ENCODE measurements at places on chromosomes 3 and 15.

DNA sequence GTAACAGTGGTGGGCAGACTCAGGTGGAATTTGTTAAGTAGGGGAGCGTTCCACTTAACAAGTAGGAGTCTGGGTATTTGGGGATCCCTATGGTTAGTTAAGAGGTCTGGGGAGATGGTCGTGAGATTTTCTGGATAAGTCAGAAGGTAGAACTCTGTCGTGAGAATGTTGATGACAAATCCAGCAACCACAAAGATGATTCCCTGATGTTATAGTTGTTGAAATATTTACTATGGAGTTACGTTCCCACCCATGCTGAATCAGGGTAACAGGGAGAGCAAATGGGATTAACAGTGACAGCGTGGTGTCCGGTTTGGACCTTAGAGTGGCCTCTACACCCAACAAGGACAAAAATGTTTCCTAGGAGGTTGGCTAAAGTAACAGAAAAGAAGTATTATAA is 110.8 kb downstream of the MFSD1 start:
- DNase-seq, result no peak

GRCh38 chr15:22944651-22945050 is 35.5 kb downstream of the CYFIP1 start:
- DNase-seq, result no peak

DNA sequence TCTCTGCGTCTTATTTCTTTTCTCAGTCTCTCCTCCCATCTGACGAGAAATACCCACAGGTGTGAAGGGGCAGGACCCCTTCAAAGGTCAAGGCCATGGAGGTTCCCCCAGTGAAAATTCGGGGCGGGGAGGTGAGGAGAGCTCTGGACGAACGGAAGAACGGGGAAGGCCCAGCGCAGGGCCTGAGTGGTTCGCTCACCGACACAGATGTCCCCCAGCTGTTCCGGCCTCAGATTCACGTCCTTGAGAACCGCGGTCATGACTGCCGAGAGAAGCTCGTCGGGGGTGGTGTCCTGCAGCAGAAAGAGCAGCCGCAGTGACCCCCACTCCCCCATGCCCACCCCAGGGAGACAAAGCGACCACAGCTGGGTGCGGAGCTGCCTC is 542 bp downstream of the ACAA1 start:
- DNase-seq, result no peak

DNA sequence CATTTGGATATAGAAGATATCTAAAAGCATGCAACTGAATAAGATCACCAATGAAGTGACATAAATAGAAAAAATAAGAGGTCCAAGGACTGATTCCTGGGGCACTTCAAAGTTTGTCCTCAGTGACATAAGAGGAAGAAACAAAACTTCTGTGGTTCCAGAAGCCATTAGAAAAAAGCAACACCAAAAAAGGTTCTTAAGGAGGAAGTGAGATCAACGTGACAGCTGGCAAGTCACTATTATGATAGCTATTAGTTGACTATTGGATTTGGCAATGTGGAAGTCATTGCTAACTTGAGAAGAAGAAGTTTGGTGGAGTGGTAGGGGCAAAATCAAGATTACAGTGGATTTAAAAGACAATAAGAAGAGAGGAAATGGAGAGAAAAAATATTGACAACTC is 1098.3 kb downstream of the NAALADL2 start:
- DNase-seq, result no peak

DNA sequence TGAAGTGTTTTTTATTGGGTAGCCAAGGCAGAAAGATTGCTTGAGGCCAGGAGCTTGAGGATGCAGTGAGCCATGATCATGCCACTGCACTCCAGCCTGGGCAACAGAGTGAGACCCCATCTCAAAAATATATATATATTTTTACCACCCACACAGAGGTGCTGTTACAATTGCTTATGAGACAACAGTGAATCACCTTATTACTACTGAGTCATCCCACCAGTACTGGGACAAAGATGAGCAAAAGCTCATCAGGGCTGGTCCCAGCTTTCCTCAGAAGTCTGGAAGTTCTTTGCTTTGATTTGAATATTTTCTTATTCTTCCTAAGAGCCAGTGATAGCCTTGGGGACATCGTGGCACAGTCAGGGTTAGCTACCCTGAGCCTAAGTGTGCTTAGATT is 207.7 kb downstream of the SOX2 start:
- DNase-seq, result no peak

- no peak for DNase-seq
Measured at GRCh38 chr3:144466114-144466513, 494.5 kb downstream of the DIPK2A start.

DNA sequence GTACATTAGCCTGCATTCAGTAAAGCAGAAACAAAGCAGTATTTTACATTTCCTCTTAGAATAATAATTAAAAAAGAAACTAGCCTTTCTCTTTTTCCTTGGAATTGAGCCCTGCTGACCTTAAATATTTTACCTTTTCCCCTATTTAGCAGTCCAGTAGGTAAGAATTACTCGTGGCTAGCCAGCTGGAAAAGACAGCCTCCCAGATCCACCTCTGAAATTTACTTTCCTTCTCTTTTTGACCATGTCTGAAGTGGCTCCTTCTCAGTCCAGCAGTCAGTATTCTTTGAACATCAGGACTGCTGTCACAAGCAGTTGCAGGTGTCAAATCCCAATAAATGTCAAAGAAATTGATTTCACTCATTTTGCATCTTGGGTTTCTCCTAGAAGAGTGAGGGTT is 311.5 kb upstream of the DCBLD2 start:
- no peak for DNase-seq

DNA sequence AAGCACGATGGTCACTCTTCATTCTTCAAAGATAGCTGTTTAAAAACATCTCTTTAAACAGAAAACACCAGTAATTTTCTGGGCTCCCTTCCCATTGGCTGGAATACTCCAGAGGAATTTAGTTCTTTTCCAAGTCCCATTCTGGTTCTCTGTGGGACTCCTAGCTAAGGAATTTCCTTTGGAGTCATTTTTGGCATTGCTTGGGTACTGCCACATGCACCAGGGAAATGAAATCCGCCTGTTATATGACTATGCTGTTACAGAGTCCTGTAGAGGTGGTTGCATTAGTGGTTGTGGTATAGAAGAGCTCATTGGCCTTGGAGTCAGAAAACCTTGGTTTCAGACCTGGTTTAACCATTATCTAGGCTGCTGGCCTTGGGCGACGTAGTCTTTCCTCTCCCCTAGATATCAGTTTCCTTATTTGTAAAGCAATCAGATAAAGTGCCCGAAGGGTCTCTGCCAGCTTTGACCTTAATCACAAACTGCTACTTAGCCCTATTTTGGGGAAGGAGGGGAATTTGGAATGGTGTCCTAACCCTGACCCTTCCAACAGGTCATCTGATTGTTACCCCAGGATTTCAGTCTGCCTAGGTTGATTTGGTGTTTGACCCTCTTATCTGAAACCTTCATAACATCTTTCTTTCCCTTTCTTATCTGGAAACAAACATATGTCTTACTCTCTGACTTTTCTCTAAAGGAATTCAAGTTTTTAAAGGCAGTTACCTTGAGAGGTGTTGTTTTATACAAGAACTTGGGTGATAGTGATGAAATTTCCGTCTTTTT is 13.4 kb downstream of the RTP1 start:
- no peak for DNase-seq

GRCh38 chr15:58511599-58511987 is 79.8 kb downstream of the LIPC start:
- DNase-seq, result no peak

DNA sequence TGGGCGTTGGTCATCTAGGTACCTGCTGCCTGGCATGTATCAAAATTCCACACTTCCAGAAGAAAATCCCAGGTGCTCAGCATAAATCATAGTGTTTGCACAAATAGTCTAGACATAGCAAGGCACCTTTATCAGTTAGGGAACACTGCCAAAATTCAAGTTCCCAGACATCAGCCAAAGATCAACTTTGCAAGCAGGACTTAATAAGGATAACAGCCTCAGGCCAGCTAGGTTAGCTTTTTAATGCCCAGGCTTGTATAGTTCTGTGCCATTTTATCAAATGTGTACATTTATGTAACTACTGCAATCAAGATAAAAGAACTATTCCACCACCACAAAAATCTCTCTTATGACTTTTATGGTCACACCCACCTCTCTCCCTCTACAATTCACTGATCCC is 30.7 kb downstream of the DZIP3 start:
- no peak for DNase-seq

DNA sequence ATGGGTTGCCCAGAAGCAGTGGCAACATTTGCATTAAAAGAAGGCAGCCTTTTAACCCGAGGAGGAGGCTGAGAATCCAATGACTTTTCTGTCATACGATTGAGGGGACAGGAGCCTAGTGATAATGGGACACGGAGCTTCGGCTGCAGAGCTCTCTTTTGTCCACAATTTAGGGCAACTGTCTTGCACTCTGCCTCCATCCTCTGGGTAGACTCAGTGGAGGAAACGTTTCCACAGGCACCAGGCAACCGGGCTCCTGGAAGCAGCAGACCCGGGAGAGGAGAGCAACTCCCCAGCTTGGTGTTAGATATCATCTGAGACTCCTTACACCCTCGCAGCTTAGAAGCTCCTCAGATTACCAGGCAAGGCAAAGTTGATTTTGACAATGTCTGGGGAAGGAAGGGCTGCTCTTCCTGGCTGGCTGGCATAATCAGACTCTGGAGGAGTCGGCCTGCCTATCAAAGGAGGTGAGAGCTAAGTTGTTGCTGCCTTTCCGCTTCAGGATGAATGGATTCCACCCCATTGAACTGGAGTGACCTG is 43.5 kb upstream of the RNU6-1 start:
- no peak for DNase-seq

GRCh38 chr3:11306817-11307589 is 34.8 kb downstream of the ATG7 start:
- no peak for DNase-seq

GRCh38 chr3:123789760-123790159 is 94.4 kb downstream of the MYLK start:
- DNase-seq, result no peak

- DNase-seq, result no peak
Measured at GRCh38 chr3:194184265-194184751, 48.4 kb downstream of the HES1 start.

DNA sequence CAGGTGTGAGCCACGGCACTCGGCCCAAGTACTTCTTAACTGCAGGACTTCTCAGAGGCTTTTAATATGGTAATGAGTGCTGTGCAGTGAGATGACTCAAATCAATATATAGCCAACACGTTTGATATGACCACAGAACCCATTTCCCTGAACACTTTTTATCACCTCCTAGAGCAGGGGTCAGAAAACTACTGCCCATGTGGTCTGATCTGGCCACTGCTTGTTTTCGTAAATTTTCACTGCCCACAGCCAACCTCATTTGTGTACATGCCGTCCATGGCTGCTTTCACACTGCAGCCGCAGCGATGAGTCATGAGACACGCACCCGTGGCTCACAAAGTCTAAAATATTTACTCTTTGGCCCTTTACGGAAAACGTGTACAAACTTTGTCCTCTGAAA is 179.2 kb downstream of the RORA start:
- no peak for DNase-seq

DNA sequence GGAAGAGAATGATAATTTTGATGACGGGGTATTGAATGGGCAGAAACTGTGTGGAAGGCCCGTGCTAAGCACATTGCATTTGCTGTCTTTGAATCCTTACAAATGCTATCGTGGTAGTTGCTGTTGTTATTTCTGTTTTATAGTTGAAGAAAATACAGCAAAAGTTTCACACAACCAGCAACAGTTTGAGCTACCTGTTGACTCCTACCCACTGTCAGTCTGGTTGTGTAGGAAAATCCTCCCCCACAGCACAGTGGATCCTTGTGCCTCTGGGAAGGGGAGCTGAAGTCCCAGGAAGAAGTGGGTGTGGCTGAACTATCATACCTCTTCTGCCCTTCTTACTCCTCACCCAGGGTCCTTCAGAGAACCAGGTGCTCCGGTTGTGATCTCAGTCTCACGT is 29.4 kb downstream of the MRAS start:
- DNase-seq, result no peak

GRCh38 chr15:68816158-68816557 is 4.5 kb downstream of the ANP32A start:
- DNase-seq, result no peak

DNA sequence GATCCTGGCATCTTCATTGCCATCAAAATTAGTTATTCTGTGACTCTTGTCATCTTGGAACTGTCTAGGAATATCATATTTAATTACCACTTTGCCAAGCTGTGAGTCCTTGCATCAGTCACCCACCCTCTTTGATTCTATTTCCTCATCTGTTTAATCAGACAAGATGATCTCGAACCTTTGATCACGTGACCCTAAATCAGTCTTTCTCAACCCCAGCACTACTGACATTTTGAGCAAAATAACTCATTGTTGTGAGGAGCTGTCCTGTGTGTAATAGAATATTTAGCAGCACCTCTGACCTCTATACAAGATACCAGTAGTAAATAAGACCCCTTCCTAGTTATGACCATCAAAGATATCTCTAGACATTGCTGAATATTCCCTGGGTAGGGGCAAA is 343.4 kb upstream of the ARPP21 start:
- DNase-seq, result no peak

GRCh38 chr15:77148191-77148590 is 77.3 kb upstream of the TSPAN3 start:
- no peak for DNase-seq

GRCh38 chr3:110654843-110655502 is 416.6 kb upstream of the NECTIN3 start:
- DNase-seq, result no peak

GRCh38 chr15:48645558-48646330 is at the start of gene FBN1:
TSS of gene FBN1 (minus strand) at chr15:48645709. CDS start at chr15:48644769, 940 bp downstream.
- no peak for DNase-seq

DNA sequence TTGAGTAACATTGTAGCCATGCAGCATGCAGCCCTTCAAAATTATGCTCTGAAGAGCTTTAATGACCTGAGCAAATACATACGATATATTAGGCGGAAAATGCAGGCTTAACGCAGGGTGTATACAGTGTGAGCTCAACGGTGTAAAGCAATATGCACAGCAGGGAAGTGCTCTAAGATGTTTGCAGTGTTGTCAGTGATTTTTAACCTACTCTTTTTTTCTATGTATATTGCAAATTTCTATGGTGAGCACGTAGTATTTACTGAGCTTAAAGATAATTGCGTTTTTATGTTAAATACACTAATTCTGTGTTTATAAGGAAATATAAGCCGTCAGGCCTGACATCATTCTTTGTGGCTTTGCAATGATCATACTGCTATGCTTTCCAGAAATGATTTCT is 42.1 kb downstream of the DGKG start:
- DNase-seq, result no peak

GRCh38 chr3:129834580-129834979 is 58.9 kb downstream of the TMCC1 start:
- DNase-seq, result no peak
